D341Med (cell line): ENCODE measurements at places on chromosomes 5 and 9.

GRCh38 chr5:11319836-11320580, 559.0 kb upstream of the DAP start:
- no peak for DNase-seq

DNA sequence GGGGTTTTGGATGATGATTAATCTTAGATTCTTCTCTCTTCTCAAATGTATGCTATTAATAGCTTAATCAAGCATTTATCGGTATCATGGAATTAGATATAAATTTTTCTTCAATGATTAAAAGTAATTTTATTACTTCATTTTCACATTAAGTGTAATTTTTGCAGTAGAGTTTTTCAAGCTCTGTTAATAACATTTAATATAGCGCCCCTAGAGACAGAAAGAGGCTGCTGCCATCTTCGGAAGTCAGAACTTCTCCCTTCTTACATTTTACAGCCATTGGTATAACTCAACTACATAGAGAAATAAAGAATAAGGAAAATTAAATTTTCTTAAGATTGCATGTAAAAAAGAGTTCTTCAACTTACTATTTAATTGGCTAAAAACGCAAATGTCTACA, 540.3 kb downstream of the GABRG2 start:
- DNase-seq = no peak

- DNase-seq = no peak
Observed at GRCh38 chr5:45334939-45335338, 361.2 kb downstream of the HCN1 start.

GRCh38 chr9:35195683-35196082, 33.9 kb downstream of the UNC13B start:
- DNase-seq = no peak

- no peak for DNase-seq
Observed at GRCh38 chr9:115524453-115525059, 406.6 kb upstream of the TNC start.

DNA sequence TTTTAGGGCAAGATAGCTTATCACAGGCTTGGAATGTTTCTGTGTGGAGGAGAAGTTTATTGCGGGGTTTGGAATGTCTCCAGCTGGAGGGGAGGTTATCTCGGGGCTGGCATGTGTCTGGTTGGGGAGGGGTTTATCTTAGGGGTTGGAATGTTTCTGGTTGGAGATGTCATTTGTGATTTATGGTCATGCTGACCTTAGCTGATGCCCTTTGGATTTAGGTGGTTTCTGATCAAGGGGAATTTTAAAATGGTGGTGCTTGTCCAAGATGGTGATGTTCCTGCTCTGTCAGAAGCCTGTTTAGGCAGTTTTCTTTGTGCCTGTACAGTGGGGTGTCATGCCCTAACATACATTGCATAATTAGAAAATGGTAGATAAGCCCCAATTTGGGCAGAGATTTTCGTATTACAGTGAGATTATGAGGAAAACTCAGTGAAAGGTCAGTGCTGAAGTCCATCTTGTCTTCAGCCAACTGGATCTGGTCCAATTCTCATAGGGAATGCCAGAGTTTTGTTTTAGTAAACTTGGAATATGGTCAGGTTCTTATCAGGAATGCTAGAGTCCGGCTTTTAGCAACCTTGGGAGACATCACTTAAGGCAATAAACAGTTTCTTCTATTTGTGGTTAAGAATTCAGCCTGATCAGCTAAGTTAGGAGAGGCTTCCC, 14.3 kb downstream of the CDK20 start:
- DNase-seq = no peak

DNA sequence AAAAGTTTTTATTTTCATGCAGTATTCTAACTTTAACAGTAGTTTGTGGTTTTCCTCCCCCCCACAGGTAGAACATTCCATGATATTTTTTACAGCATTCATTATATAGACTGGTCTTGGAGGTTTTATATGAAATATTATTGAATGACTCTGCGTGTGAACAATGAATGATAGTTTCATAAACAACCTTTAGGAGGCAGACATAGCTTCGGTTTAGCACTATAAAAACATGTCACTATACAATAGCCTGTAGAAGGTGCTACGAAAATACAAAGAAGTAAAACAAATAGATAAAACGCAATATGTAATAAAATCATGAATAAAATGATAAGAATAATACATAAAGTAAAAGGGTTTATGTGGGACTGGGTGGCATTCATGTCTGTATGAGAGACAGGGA, 8.5 kb downstream of the KLF4 start:
- DNase-seq = no peak

DNA sequence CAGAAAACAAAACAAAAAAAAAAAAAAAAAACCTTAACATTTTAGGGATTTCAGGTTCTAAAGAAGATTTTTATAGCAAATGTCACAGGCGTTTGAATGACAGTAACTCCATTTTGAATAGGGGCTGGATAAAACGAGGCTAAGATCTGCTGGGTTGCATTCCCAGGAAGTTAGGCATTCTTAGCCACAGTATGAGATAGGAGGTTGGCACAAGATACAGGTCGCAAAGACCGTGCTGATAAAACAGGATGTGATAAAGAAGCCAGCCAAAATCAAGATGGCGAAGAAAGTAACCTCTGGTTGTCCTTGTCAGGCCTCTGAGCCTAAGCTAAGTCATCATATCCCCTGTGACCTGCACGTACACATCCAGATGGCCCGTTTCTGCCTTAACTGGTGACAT, 425.6 kb upstream of the PTPRD start:
- no peak for DNase-seq

GRCh38 chr9:4138180-4138579, 161.7 kb downstream of the GLIS3 start:
- no peak for DNase-seq

GRCh38 chr9:124209279-124209678, 48.5 kb upstream of the NEK6 start:
- no peak for DNase-seq

GRCh38 chr9:93731963-93732362, 155.6 kb downstream of the PHF2 start:
- no peak for DNase-seq

DNA sequence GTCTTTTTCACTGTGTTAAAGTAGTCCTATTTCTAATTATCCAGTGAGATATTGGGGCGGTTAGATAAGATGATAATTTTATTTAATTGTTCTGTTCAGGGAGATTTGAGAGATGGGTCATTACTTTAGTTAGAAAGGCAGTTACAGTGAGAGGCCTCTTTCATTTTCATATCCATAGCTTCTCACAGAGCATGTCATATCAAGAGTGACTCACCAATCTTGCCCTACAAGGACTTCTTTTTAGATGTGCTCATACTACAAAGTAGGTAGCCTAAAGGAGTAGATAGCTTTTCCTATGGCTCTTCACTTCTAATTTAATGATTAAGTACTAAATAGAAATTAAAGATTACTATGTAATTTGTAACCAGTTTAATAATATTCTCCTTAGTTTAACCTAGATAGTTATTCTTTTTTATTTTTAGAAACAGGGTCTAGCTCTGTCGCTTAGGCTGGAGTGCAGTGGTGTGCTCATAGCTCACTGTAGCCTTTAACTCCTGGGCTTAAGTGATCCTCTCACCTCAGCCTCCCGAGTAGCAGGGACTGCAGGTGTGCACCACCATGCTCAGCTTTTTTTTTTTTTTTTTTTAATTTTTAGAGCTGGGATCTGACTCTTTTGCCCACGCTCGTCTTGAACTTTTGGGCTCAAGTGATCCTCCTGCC, 71.0 kb downstream of the FER start:
- no peak for DNase-seq

DNA sequence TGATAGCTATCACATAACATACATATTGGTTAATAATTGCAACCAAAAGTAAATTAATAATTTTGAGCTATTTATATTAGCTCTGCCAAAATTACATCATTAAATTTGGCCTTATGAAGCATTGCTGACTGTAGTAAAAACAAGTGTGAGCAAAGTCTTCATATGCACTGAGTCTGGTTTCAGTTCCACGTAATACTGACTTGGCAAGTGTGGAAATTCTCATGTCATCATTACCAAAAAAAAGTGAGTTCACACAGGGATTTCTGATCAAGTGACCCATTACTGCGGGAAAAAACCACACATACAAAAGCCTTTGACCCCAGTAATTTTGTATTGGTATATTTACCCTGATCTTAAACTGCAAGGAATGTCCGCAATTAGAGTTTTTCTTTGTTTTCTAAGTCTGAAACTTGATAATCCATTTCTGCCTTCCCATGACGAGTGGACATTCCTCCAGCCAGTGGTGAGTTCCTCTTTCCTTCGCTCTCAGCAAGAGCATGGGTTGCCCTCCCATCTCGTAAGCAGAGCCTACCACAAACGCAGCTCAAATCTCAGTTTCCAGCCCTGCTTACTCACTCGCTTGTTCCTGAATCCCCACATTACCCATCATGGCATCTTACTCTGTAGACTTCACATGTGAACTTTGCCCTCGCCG, 220.2 kb upstream of the DMRT1 start:
- no peak for DNase-seq

DNA sequence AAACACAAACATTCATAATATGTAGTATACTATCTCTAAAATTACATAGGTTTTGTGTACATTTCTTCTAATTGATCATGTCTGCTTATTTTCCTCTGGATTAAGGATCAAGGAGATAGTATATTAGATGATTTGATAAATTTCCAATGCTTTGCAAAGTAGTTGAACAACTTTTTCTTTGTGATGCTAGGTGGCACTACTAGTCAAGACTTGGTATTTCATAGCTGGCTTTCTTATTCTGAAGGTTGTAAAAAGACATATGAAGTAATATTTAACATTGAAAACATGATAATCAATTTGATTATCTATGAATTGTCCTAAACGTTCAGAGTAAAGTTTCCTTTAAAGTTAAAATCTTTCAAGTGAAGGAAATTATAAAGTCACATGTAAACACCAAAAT, 106.1 kb upstream of the FGF10 start:
- no peak for DNase-seq

DNA sequence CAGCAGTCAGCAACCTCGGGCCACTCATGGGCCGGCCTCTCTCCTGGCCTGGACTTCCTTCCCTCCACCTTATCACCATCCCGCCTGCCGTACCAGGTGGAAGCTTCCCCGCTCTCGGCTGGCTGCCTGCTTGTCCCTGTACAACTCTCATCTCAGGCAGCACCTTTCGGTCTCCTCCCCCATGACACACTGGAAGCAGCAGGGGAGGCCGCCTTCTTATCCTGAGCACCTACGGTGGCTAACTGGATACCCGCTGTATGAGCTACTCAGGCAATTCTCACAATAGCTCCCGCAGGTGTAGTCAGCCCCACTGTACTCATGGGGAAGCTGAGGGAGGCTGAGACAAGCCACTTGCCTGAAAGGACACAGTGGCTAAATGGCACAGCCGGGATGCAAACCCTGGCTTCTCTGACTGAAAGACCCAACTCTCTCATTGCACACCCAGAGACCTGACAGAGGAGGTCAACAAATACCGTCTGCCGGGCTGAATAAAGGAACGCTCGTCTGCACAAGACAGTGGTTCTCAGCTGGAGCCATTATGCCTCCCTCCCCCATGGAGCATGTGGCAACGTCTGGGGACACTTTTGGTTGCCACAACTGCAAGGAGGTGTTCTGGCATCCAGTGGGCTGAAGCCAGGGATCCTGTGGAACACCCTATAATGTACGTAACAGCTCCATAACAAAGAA, 9.6 kb downstream of the STK10 start:
- no peak for DNase-seq

DNA sequence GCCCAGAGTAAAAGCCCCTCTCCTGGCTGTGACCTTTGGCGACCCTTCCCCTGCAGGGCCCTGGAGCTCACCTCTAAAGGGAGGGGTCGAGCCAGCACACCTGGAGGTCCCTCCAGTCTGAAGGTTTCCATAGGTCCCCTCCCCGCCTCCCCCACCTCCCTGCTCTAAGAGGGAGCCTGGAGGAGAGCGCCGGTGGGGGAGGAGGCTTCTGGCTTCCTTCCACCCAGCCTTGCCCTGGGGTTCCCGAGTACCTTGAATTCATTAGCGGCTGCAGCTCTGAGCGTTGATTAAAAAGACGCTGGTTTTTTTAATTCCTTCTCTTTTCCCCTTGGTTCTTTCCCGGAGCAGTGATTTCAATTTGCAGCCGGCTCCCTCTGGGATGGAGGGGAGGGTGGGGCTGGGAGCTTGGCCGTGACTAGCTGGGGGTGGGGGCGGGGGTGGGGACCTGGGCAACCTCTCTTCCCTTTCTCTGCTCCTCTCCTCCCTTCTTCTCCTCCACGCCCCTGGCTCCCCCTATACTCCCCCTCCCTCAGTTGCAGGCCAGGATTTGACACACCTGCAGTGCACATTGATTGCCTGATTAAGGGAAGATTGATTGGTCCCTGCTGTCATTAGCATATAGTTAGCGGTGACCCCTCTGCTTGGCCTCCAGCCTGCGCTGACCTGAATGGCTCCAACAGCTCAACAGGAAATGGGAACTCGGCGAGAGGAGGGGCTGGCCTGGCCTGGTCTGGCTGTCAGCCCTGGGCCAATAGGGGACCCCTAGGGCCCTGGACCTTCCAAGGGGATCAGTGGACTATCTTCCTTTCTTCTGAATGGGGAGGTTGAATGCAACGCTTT, 67.5 kb upstream of the RAPGEF1 start:
- no peak for DNase-seq

DNA sequence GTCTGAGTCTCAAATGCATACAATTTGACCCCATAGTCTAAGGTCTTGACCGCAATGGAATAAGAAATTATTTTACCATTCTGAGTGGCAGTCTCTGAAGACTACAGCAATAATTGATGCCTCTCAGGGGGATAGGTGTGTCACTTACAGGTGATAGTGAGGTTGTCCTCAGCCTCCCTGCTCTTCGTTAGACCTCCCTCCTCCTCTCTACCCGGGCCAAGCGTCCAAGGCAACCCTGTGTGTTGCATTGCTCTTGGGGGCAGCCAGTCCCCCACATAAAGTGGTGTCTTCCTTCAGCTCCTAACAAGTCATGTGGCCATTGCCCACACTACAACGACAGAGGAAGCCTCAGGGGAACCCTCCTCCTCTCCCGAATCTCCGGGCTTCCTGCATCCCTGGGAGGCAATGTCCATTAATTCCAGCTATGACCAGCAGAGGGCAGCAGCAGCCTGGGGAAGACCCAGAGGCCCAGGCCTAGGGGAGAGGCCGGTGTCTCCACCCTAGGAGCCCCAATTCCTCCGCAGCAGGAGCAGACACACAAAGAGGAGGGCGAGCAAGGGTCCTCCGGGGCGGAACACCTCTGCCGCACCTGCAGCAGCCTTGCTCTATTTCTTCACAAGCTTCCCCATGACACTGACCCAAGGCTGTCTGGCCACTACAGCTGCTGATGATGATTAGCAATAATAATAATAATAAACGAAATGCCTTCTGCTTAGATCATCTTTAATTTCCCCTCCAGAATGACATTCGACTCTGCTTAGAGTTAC, 134.8 kb downstream of the KCNIP1 start:
- DNase-seq = peak; percentile 77

- DNase-seq = no peak
Observed at GRCh38 chr9:113589890-113590289, 126.4 kb downstream of the RGS3 start.

- no peak for DNase-seq
Observed at GRCh38 chr9:131854334-131854733, 114.5 kb upstream of the RAPGEF1 start.
